ENCODE measurements at places on chromosomes 2 and 18. TPM values are rescaled to one million over a fixed set of nuclear protein-coding genes. Genes with fewer than 3 reads are reported as not detected.

- DNase-seq, result no peak
Measured at GRCh38 chr18:76913583-76913982, 91.2 kb downstream of the ZNF236 start.

AAMP gene
- total RNA-seq, result 142 TPM

CFAP65 gene
- not detected for total RNA-seq

- DNase-seq, result no peak
Measured at GRCh38 chr18:60146220-60146960, 226.2 kb downstream of the MC4R start.

DNA sequence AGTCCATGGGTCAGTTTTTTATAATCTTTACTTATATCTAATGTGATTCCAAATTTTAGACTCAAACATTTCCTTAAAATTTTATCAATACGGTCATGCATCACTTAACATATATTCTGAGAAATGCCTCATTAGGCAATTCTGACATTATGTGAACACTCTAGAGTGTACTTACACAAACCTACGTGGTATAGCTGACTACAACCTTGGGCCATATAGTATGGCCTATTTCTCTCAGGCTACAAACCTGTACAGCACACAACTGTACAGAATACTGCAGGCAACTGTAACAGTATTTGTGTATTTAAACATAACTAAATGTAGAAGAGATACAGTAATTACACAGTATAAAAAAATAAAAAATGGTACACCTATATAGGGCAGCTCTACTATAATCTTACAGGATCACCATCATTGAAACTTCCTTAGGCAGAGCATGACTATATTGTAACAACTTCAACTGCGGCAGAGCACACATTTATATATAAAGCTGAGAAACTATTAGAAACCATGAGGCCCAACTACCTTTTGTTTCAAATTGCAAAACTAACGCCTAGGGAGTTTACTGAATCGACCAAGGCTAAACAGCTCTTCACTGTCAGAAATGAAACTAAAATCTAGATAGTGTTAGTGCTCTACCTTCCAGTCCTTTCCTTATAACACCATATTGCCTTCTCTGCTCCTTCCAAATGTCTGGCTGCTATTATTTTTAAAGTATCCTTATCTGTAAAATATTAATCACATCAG is 6.9 kb downstream of the YES1 start:
- no peak for DNase-seq

DNA sequence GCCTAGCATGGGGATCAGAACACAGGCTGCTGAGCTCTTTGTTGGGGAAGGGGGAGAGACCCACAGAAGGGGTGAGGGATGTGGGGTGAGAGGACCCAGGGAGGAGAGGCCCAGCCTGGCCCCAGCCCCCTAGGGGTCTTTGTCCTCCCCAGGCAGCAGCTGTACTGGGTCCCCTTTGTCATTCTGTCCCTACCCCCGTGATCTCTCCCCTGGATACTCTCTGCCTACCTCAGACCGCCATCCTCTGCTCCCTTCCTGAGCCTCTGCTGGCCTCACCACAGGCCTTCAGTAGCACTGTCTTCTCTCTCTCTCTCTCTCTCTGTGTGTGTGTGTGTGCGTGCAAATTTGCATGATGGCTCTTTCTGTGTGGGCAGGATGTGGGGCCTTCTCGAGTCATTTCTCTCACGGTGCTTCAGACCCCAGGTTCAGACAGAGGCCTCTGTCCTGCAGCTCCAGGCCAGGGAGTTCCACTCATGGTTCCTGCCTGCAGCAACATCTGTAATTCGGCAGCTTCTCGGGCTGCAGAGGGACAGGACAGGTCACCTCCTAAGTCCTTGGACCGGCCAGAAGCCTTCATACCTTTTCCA is 1.4 kb downstream of the PSD4 start:
- no peak for DNase-seq

GRCh38 chr2:215409331-215410127 is 26.3 kb downstream of the FN1 start:
- no peak for DNase-seq

- DNase-seq, result no peak
Measured at GRCh38 chr2:189008555-189009262, 34.5 kb downstream of the COL3A1 start.

- no peak for DNase-seq
Measured at GRCh38 chr2:32977228-32977758, 30.5 kb downstream of the LTBP1 start.

- DNase-seq, result no peak
Measured at GRCh38 chr2:52659546-52659945, 1108.1 kb upstream of the CHAC2 start.

TLX2 gene
- total RNA-seq, result not detected

C1QL2 gene
- total RNA-seq, result not detected

DNA sequence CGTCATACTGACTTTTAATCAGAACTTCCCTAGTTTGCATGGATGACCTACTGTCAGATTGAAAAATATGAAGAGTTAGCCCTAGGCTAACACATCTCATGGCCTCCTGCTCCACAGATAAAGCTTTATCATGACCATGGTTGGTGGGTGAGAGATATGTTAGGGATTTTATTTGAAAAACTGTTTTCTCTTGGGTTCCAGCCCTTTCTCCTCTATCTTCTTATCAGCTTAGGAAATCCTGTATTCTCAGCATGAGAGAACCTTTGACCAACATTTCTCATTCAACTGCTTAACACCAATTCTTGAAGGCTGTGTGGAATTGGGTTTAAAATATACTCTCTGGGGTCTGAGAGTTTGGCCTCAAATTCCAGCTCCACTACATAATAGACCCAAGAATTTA is 1407.0 kb upstream of the CELF4 start:
- DNase-seq, result no peak

DNA sequence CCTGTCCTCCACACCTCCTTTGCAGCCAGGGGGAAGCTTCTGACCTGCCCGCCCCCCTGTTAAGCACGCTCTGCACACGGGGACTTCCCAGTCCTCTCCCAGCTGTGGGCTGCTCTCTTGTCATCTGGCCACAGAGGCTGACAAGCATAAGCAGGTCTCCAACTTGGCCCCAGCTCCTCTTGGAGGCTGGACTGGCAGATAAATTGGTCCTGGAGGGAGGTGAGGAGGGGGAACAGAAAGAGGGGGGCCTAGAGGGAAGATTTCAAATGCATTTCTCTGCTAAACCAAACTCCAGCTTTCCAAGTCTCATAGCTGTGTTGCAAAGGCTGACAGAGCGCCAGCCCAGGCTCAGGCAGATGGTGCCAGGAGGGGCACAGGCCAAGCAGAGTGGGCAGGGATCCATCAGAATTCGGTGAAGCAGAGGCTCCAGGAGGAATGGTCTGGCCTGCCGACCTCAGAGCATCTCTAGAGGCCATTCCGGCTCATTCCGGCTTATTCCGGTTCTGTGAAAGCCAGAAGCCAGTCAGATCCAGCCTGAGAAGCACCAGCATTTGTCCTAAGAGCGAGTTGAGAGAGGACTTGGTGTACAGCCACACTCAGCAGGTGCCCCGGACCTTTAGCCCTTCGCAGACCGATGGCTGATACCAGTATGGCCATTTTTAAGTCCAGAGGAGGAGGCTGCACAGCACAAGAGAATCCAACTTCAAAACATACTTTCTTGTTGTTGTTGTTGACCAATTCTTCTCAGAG is 508.9 kb upstream of the MYT1L start:
- DNase-seq, result no peak

NAT8 gene
- total RNA-seq, result not detected

FAM110C gene
- total RNA-seq, result 9.5 TPM

CRYGC gene
- not detected for total RNA-seq

ACMSD gene
- not detected for total RNA-seq

KCNG2 gene
- not detected for total RNA-seq

- no peak for DNase-seq
Measured at GRCh38 chr2:26636935-26637334, 4.2 kb downstream of the CIB4 start.

GRCh38 chr2:168632709-168633121 is 169.7 kb upstream of the NOSTRIN start:
- DNase-seq, result no peak

MLPH gene
- total RNA-seq, result 5.9 TPM

- no peak for DNase-seq
Measured at GRCh38 chr2:217475791-217476190, 527.0 kb downstream of the TNS1 start.

DNA sequence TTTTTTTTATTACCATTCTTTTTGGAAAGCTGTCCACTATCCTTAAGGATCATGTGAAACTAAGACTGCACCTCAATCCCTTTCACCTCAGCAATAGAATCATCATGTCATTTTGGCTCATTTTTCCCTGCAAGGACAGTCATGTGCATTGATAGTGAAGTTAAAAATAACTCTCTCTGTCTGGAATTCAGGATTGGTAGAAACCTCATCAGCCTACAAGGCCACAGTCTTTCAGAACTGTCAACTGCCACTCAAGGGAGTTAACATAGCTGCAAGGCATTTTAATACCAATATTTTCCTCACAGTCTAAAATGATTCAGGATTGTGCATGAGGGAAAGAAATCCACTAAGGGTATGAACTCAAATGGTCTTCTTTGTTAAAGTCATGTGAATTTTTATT is 201.5 kb upstream of the KCNJ3 start:
- no peak for DNase-seq

GRCh38 chr2:9961013-9961412 is 9.5 kb downstream of the GRHL1 start:
- DNase-seq, result no peak

MYO5B gene
- 31.0 TPM for total RNA-seq

DNA sequence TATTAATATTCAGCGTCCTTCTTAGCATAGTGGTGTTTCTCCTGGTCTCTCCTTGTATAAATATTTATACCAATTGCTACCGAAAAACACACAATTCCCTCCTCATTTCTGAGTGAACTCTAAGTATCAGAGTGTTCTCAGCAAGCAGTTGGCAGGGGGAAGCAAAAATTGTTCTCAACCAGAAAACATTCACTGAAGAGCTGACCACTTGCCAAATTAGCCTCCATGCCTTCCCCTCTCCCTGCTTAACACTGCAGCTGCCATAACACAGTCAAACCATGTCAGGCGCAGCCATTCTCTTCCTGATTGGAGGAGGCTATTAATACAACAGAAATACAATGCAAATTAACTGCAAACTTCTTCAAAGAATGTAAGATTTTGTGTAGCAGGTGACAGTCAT is 105.0 kb downstream of the COL6A3 start:
- DNase-seq, result no peak

Data from omental fat pad (tissue), 4 donors.